ENCODE measurements at places on chromosomes 5 and 9.

- DNase-seq: no peak
Measured at GRCh38 chr9:137255448-137256114, 454 bp downstream of the NELFB start.

GRCh38 chr9:129070696-129071525 is 10.0 kb upstream of the DOLPP1 start:
- DNase-seq: no peak

- DNase-seq: no peak
Measured at GRCh38 chr5:60852940-60853339, 8.9 kb upstream of the ELOVL7 start.

DNA sequence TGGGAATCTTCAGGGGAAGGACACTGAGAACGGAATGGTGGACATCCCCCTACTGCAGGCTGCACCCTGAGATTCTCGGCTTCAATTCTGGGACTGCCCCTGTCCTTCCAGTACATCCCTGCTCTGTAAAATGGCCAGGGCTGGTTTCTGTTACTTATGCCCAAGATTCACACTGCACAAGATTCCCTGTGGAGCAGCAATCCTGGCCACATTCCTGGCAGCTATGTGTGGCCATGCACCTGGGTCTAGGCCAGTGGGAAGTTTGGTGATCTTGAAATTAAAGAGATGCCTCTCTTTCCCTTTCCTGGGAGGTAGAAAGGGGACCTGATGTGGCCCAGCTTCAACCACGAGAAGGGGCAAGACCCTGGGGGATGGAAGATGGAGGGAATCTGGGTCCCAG is 27.6 kb downstream of the WHRN start:
- no peak for DNase-seq

GRCh38 chr5:180082633-180083420 is 11.3 kb upstream of the RNF130 start:
- DNase-seq: no peak

DNA sequence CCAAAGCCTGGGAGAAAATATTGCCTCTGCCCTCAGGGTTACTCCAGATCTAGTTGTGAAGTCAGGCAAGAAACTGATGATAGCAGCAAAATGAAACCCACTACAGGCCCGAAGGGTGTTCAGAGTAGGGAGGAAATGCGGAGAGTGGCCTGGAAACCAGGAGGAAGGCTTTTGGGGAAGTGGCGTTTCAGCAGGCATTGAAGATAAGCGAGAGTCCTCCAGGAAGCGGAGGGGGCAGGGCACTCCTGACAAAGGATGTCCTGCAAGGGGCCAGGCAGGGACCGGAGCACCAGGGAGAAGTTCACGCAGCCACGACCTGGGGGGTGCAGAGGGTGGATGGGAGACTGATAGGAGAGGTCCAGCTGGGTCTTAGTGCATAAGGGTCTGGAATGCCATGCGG is 7.8 kb upstream of the FOXI1 start:
- no peak for DNase-seq

DNA sequence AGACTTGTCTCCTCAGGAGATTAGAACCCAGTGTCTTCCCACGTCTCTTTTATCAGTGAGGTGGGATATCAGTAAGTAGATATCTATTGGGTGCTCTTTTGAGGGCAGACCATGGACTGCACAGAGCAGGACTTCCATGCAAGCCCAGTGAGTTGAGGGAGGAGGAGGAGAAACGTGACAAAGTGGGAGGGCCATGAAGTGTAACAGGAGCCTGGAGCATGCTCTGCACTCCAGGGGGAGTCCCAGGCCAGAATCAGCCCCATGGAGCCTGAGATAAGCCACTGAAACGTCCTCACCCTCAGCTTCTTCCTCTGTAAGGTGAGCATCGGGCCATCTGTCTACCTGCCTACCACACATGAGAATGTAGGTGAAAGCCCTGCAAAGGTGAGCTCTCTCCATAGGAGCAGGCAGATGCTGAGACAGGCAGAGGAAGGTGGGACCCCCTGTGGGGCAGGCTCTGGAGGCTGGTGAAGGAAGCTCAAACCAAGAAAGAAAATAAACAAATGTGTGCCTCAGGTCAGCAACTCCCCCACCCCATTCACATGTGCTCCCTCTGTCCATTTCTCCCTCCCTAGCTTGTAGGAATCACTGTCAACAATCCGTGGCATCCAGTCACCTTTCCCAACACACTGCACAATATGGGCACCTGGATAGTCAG is 87.4 kb downstream of the NRG2 start:
- no peak for DNase-seq

GRCh38 chr9:3929345-3930047 is 370.4 kb downstream of the GLIS3 start:
- DNase-seq: no peak

DNA sequence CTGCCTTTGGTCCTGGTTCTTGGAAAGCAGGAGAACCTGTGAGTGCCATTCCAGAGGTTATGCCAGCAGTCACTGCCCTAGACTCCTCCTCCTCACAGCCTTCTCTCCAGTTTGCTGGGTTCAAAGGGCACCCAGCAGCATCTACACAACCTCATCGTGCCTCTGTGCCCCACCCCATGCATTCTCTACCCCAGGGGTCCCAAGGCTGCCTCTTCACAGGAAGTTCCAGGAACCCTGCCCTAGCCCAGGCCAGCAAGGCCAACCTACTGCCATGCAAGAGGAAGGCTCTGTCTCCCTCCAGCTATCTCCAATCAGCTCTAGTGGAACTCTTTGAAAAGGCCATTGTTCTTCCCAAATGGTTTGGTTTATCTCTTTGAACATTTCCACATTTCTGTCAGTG is 21.2 kb downstream of the ENC1 start:
- no peak for DNase-seq

- peak; percentile 41 for DNase-seq
Measured at GRCh38 chr9:130946766-130947617, 7.9 kb upstream of the FIBCD1 start.

- no peak for DNase-seq
Measured at GRCh38 chr5:39024005-39024404, 50.2 kb downstream of the RICTOR start.

DNA sequence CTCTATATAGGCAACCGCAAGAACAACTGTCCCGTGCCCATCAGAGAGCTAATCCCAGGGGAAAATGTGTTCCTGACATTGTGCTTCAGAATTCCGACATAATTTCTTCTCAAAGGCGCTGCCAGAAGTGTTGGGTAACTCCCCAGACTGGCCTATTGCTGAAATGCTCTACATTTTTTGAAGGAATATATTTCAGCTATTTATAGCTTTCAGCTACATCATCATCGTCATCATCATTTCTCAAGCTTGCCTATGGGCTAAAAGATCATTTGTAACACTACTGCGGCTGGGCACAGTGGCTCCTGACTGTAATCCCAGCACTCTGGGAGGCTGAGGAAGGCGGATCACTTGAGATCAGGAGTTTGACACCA is 49.7 kb downstream of the MYO10 start:
- peak; percentile 95 for DNase-seq

- DNase-seq: no peak
Measured at GRCh38 chr5:57537811-57538210, 55.2 kb upstream of the ACTBL2 start.

DNA sequence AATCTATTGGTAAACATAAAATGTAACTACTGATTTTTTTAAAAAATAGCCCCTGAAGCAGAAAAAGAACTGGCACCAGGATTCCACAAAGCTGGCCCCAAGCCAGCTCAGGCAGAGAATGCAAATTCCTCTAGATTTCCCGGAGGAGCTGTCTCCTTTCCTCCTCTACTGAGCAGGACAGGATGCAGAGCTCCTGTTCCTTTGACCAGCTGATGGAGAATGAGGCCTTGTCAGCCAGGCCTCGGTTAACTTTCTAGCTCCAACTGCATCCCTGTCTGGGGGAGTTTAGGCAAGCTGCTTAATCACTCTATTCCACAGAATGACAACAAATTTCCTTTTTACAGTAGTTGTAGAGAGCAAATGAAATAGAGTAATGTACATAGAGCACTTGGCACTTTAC is 155.5 kb downstream of the GNAQ start:
- DNase-seq: peak; percentile 44

DNA sequence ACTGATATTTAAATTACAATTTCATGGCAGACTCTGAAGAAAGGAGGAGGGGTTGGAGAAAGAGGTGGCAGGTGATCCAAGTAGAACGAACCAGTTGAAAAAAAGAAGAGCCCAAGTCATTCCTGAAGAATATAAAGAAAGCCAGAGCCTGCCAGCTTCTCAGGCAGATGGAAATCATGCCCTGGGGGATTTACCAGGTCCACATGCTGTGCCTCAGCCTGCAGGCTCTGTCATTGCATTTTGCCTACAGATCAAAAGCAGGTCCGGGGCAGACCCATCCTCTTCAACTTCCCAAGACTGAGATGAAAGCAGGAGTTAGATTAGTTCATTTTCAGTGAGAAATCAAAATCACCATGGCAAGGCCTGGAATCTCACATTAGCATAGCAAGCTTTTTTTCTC is 48.5 kb downstream of the GDNF start:
- no peak for DNase-seq

- DNase-seq: no peak
Measured at GRCh38 chr5:89595056-89595455, 712.1 kb upstream of the MEF2C start.

DNA sequence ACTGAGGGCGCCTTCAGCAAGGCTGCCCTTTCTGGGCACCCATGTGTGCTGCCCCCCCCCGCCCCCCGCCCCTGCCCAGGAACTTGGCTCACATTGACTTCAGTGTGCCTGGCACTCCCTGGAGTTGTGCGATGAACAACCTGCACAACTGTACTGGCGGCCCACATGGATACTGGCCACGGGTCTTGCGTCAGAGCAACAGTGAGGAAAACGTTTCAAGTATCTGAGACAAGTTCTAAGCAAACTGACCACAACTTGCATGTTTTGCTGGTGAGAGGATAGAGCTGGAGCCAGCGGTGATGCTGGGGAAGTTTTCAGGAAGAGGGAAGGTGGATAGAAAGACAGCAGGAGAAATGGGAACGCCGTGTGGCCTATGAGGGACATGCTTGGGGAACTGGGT is 45.4 kb downstream of the HABP4 start:
- DNase-seq: peak; percentile 37

DNA sequence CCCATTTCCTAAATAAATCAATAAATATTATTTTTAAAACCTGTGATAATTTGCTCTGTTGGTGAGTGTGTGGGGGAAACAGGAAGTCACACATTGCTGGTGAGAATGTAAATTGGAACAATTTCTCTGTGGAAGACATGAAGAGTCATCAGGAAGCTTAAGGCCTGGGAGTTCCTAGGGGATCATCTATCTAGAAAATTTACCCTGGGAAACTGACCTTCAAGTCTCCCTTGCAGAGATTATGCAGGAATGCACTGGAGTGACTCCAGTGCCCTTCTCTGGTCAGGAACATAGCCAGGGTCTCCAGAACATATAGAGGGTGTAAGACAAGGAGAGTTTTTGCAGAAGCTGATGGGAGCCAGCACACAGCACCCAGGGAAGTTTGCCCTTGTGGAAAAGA is 13.0 kb upstream of the GCNT1 start:
- DNase-seq: no peak

GRCh38 chr9:123344192-123344949 is 11.6 kb upstream of the CRB2 start:
- DNase-seq: no peak

GRCh38 chr9:121893786-121894185 is 199.3 kb downstream of the TTLL11 start:
- DNase-seq: no peak

DNA sequence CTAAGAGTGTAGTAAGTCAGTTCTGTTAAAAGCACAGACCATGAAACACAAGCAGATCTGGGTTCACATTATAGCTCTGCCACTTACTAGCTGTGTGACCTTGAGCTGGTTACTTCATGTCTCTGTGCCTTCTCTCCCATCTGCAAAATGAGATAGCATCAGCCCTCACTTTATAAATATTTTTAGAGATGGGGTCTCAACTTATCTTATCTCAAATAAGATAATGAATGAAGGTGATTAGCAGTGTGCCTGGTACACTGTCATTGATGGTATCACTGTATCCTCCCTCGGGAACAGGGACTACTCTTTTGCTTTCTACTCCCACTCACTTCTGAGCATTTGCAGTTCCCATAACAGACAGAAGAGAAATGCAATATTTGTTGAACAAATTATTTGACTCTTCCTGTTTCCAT is 52.4 kb downstream of the GALNT10 start:
- no peak for DNase-seq

- DNase-seq: no peak
Measured at GRCh38 chr9:106526716-106527204, 336.2 kb upstream of the ZNF462 start.

DNA sequence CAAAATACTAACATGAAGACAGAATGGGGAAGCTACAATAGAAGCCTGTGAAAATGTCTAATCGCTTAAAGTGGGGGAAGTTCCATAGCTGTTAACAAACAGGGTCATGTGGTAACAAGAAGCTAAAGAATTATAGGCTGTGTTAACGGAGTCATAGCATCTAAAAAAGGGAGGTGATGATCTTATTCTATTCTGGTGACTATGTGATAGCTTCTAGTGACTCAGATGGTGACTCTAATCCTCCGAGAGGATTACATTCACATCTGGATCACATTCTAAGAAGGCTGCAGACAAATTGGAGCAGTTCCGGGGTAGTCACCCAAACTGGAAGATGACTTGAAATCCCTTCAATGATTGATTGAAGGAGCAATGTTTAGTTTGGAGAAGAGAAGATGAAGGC is 142.1 kb downstream of the LIFR start:
- DNase-seq: peak; percentile 36

DNA sequence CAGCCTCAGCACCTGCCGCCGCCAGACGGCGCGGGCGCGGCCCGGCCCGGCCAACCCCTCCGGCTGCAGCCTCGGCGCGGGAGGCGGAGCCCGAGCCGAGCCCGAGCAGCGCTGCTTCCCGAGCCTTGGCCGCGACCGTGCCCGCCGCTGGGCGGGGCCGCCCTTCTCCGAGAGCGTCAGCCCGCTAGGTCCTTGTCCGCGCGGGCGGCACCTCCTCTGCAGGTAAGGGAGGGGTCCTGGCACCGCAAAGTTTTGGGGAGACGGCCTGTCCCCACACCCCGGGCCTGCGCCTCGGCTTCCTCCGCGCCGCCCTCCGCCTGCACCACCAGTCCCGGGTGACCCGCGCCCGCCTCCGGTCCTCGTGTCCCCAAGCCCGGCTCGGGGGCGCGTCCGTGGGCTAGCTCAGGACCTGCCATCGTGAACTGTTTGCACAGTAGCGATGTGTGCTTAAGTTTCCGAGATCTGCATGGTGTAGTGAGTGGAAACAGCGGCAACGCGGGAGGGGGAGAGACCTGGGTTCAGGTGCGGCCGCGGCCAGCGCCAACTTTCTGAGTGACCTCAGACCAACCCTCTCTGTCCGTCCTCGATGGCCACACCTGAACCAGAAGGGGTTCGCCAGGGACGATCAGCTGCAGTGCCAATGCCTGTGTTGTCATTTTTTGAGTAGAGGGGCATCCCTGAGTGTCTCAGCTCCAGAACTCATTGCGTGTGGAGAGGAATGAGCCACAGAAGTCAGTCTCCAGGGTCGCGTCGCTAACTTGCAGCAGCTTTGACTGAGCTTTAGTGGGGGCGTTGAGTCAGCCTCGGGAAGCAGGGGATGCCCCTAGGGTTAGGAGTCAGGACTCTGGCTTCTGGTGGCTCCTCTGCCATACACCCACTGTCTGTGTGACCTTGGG is at the start of gene FRMPD1:
Gene FRMPD1, plus strand, starts transcription at position 82 of the 896 bp plus-strand sequence. CDS start 41,688 bp downstream, outside the sequence.
- DNase-seq: peak; percentile 75

- no peak for DNase-seq
Measured at GRCh38 chr9:90421786-90422185, 220.8 kb downstream of the DIRAS2 start.

- no peak for DNase-seq
Measured at GRCh38 chr5:132467287-132467984, 23.1 kb downstream of the IRF1 start.

- no peak for DNase-seq
Measured at GRCh38 chr5:56981548-56982315, 29.8 kb upstream of the MIER3 start.

- DNase-seq: peak; percentile 83
Measured at GRCh38 chr9:134226221-134226930, 62.0 kb upstream of the RNU6ATAC start.

- DNase-seq: no peak
Measured at GRCh38 chr5:160339406-160340130, 27.2 kb upstream of the CCNJL start.

Measured in adipocyte (in vitro differentiated cells).